ENCODE measurements at places on chromosomes 1 and 21.

GRCh38 chr1:26490155-26490554 is 17.9 kb downstream of the HMGN2 start:
- no peak for DNase-seq

DNA sequence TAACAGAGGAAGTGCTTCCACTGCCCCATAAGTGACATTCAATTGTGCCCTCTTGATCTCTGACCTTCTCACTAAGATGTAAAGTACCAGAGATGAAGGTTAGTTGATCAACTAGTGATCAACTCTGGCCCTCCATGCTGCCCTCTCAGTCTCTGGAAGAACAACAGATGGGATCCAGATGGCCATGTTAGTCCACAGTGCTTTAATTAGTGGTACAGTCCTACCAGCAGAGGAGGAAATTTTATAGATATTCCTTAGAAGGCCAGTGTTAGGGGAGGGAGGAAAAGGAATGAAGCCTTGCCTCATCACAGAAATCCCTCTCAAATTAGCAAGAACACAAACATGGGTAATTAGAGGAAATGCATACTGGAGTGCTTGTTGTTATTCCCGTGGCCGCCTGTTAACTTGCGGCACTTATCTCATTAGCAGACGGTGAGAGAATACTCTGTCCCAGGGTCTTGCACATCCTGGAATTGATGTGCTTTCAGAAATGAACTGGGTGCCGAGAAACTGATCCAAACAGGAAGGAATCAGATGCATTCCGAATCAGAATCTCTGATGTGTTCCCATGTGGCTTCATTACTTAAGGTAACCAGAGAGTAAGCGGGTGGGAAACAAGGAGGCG is 91.1 kb upstream of the RGS4 start:
- DNase-seq, result no peak

DNA sequence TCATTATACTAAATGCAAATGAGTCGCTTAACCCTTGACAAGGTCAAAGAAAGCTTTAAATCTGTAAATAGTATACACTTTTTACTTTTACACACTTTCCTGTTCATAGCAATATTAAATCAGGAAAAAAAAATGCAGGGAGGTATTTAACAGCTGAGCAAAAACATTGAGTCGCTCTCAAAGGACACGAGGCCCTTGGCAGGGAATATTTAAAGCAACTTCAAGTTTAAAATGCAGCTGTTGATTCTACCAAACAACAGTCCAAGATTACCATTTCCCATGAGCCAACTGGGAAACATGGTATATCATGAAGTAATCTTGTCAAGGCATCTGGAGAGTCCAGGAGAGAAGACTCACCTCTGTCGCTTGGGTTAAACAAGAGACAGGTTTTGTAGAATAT is 62.7 kb downstream of the CAPN2 start:
- no peak for DNase-seq

- DNase-seq, result no peak
Observed at GRCh38 chr1:51417496-51418383, 87.4 kb upstream of the TTC39A start.

- DNase-seq, result no peak
Observed at GRCh38 chr1:89295187-89295586, 22.5 kb upstream of the GBP5 start.

GRCh38 chr1:41351262-41352151 is 9.7 kb upstream of the FOXO6 start:
- no peak for DNase-seq

DNA sequence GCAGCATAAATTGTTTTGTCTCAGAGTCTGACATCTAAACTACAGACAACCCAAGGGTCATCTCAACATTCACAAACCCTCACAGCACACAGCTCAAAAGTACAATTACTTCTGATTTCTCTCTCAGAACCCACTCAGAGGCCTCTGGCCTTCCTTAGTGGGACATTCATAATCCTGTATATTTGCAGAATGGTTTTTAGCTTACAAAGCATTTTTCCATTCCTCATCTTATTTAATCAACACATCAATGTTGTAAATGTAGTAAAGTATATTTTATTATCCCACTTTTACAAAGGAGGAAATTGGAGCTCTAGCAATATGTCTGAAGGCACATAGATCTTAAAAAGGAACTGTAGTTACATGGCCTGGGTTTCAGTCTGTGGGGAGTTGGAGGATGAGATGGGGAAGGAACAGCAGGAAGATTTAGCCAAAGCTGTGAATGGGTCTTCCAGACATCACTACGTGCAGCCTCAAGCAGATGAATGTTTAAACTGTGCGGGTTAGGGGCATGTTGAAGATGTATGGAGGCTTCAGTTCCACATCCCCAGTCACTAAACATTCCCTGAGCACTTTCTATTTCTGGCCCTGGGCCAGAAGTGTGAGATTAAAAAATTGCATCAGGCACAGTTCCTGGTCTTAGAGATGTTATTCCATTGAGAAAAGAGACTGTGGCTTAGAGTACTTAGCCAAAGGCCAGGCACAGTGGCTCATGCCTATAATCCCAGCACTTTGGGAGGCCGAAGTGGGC is 13.3 kb downstream of the AKNAD1 start:
- DNase-seq, result no peak

- DNase-seq, result no peak
Observed at GRCh38 chr1:12620488-12620865, 2.5 kb upstream of the DHRS3 start.

GRCh38 chr1:116288201-116288598 is 84.8 kb upstream of the ATP1A1 start:
- no peak for DNase-seq

GRCh38 chr1:32274646-32275340 is 17.1 kb upstream of the HDAC1 start:
- no peak for DNase-seq

DNA sequence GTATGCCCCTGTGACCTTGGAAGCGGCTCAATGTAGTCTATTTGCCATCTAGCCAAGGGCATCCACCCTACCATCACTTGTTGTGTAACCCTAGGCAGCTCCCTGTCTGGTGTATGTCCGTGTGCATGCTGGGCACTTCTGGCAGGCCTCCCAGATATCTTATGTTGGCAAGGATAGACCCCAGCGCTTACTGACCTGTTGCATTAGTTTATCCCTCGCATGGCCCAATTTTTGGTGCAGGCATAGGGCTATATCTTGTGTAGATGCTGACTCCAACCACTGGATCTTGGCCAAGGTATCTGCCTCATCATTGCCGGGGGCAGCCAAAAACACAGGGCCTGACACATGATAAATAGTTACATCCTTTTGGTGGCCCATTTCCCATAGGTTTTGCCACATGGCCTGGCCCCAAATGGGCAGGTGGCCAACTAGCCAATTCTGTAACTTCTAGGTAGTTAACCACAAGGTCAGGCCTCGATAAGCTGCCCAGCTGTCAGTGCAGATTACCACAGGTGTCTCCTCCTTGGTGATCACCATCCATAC is 14.0 kb upstream of the TBX19 start:
- DNase-seq, result no peak

Data from cerebellar nuclear complex (tissue), 1 donor.